ENCODE measurements at places on chromosomes 12 and 14.

DNA sequence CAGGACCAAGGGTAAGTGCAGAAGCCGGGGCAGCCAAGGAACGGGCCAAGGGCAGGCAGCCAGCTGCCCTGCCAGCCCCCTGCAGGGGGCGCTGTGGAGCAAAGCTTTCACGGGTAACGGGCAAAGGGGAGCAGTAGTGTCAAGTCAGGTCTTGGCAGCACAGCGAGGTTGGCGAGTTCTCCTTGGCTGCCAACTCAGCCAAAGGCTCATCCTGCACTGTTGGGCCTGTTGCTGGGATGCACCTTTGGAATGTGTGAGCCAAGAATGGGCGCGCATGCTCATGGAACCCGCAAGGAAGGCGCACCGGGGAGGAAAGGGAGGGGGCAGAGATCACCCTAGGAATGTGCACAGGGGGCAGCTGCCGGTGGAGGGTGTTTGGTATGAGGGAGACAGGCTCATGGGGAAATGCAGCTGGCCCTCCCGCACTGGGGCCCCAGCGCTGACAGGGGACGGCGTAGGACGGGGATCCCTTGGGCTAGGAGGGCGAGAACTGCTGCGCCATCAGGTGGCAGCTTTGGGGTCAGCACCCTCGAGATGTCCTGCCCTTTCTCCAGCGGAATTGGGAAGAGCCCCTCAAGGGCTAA lies 138.0 kb downstream of the ASCL4 start:
- DNase-seq = peak; percentile 70

GRCh38 chr12:21478756-21479455 lies 22.5 kb downstream of the RECQL start:
- no peak for DNase-seq

GRCh38 chr14:104036212-104036611 lies 49.3 kb upstream of the ASPG start:
- DNase-seq = no peak

- DNase-seq = no peak
Observed at GRCh38 chr14:73744175-73744867, 30.1 kb upstream of the PNMA1 start.

DNA sequence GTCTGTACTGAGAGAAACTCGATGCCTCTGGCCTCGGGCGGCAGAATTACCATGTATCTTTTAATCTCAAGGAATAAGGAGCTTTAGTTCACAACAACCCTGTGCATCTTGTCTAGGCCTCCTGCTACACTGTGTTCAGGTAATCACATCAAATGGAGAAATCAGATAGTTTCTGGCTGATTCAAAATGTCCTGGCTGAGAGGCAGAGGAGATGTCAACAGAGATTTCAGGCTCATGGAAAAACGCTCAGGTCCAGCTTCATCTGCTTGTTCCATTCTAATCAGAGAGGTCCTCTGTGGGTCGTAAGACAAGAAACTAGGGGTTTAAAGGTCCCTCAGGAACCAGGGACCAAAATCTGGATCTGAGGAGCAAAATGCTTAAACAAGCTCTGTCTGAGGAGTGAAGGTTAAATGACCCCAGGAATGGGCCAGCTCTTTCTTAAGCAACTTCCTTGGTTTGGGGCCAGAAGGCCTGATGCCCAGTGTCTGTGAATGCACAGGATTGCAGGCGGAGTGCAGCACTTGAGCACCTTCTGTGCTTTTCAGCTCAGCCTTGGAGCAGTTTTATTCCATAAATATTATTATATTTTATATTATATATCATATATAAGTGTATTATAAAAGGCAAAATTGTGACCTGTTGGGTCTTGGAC lies 170.2 kb upstream of the PRICKLE1 start:
- peak; percentile 62 for DNase-seq

DNA sequence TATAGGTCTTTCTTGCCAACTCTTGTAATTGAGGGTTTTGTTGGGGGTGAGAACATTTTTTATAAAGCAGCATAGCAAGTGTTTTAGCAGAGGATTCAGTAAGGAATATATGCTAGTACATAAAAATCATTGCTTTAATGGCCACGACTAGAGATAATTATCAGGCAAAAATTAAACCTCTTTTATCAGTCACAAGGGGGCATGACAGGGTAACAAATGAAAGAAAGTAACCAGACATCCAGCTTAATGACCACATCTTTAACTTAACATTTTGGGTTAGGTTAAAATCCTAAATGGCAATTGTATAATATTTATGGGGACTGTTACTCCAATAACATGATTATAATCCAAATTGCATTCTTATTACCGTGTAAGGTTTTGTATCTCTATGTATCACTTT lies 119.6 kb downstream of the LRRIQ1 start:
- no peak for DNase-seq

GRCh38 chr12:112389228-112389627 lies 7.0 kb upstream of the HECTD4 start:
- DNase-seq = no peak

DNA sequence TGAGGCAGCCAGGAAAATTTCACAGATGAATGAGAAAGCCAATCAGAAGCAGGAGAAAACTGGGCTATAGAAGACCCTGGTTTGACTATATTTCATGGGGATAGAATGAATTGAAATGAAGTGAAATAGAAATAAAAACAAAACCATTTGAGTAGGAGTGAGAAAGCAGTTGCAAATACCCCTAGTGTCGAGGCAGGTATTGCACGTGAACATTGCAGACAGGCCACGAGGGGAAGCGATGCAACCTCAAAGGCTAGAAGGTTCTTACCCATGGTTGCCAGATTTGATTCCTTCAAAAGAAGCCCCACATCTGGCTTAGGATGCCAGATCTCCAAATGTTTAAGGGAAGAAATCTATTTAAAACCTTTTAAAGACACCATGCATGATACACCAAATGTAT lies 648.9 kb downstream of the VRK1 start:
- no peak for DNase-seq

- no peak for DNase-seq
Observed at GRCh38 chr14:39988939-39989338, 556.7 kb upstream of the FBXO33 start.

- peak; percentile 25 for DNase-seq
Observed at GRCh38 chr12:22014041-22014782, 31.8 kb upstream of the CMAS start.

DNA sequence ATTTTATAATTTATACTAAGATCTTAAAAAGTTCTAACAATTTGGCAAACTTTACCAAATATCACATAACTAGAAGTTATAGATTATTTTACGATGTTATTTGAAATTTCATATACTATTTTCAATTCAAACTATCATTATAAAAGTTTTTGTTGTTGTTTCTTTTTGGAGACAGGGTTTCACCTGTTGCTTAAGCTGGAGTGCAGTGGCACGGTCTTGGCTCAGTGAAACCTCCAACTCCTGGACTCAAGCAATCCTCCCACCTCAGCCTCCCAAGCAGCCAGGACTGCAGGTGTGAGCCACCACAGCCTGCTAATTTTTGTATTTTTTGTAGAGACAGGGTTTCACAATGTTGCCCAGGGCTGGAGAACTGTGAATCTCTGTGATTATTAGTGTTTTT lies 87.8 kb downstream of the SPPL3 start:
- DNase-seq = no peak

DNA sequence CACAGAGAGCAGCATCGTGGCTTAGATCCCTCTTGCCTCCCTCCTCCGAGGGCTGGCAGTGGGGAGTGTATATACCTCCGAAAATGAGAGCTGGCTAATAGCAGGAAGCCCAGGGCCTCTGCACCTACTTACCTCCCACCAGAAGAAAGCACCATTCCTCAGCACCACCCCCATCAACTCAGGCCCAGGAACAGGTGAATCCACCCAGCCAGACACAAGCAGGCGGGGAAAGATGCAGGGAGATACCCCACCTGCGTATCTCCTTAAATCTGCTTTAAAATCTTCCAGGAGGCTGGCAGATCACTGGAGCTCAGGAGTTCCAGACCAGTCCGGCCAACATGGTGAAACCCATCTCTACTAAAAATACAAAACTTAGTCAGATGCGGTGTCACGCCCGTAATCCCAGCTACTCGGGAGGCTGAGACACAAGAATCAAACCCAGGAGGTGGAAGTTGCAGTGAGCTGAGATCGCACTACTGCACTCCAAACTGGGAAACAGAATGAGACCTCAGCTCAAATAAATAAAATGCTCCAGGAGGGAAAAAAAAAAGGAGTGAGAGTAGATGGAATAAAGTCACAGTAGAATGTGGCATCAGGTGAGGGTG lies 93.5 kb downstream of the SINHCAF start:
- DNase-seq = no peak

DNA sequence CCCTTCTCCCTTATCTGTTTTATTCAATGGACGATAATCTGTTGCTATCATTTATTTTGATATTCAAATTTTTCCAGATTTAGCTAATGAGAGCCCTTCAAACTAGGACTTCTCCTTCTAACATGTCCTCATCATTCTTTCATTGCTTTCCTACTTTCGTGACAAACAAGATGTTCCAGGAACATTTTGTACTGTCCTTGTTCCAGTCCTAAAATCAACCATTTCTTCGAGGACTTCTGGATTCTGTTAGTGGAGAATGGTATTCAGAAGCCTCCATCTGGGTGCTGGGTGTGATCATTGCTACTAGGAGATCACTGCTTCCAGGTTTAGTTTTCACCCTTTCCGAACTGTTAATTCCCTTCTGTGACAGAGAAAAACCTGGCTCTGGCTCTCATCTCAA lies 29.5 kb upstream of the FBXO34 start:
- DNase-seq = no peak

DNA sequence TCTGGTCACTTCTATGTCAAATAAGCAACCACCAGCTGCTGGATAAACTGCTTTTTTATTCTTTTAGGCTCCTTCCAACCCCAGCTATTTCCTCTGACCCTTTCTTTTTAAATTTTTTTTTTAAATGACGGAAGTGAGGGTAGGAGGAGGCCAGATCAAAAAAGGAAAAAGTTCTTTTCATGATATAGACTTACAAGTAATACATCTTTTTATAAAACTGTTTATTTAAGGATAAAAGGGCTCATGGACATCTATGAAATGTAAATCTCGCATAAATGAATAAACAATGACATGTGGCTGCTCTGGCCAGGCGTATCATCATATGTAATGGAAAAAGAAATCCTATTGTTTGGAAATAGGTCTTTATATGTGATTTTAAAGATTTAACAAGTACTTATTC lies 169.0 kb upstream of the ATP2B1 start:
- DNase-seq = no peak

- DNase-seq = peak; percentile 69
Observed at GRCh38 chr12:45726603-45727300, 2.8 kb upstream of the ARID2 start.

Measured in heart left ventricle (tissue), 16 donors.